ENCODE measurements at places on chromosomes 7 and 10. TPM values are rescaled to one million over a fixed set of nuclear protein-coding genes. Genes with fewer than 3 reads are reported as not detected.

GRCh38 chr10:31288962-31289361, 30.1 kb upstream of the ZEB1 start:
- DNase-seq = no peak
- H3K4me1 ChIP-seq = peaks cover 5% of the 10 kb centered on the region
- H3K4me3 ChIP-seq = no peak overlapping the region

DNA sequence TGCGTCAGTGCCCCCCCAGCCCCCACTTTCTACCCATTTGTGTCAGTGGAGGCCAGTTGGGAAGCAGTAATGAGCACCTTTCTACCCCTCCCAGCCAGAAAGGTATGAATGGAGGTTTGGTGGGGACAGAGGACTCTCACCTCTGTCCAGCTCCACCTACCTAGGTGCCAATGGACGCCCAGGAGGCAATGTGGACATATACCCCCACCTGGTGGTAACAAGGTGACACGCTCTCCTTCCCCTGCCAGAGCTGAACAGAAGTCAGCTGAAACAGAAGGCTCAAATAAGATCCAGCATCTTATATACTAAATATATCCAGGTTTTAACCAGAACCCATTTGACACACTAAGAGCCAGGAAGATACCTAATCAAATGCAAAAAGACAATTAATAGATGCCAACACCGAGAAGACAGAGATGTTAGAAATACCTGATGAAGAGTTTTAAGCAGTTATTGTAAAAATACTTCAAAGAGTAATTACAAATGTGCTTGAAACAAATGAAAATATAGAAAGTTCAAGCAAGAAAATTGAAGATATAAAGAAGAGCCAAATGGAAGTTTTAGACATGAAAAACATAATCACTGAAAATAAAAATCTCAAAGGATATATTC, 18.4 kb upstream of the SORCS3 start:
- no peak overlapping the region for H3K4me3 ChIP-seq
- no peaks in the 10 kb centered on the region for H3K36me3 ChIP-seq
- peaks cover 2% of the 10 kb centered on the region for H3K27me3 ChIP-seq

- no peak overlapping the region for H3K27ac ChIP-seq
- no peaks in the 10 kb centered on the region for H3K36me3 ChIP-seq
- no peak overlapping the region for H3K4me3 ChIP-seq
Observed at GRCh38 chr10:48489099-48489498, 115.8 kb downstream of the ARHGAP22 start.

GRCh38 chr10:58653139-58653538, 140.5 kb downstream of the BICC1 start:
- H3K27ac ChIP-seq = no peak overlapping the region
- H3K27me3 ChIP-seq = no peaks in the 10 kb centered on the region
- H3K36me3 ChIP-seq = no peaks in the 10 kb centered on the region
- DNase-seq = no peak
- peaks cover 18% of the 10 kb centered on the region for H3K4me1 ChIP-seq

DNA sequence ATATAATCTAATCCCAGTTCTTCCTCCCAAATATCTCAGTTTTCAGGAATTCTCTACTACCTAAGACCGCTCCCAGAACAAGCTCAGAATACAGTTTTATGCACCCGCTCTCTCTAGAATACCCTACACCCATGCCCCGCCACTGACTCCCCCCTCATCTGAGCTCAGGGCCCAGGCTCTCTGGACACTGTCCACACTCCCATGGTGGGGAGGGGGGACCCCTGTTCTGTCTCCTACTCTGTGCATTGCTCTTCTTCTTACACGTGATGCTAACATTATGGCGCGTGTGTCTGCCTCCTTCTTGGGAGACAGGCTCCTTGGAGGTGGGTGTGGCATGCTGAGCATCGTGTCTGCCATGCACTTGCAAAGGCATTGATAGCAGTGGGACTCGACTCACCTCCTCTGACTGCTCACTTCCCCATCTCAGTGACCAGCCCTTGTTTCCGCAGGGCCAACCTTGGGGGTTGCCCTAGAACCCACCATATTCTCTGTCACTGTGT, 127.9 kb downstream of the TCERG1L start:
- peaks cover 68% of the 10 kb centered on the region for H3K36me3 ChIP-seq
- no peak for DNase-seq
- H3K4me1 ChIP-seq = no peaks in the 10 kb centered on the region
- H3K27ac ChIP-seq = no peak overlapping the region
- H3K4me3 ChIP-seq = no peak overlapping the region

GRCh38 chr7:139731802-139732470, 45.9 kb downstream of the HIPK2 start:
- peak overlapping the region; percentile 21 for H3K27ac ChIP-seq
- H3K27me3 ChIP-seq = no peaks in the 10 kb centered on the region
- peaks cover 3% of the 10 kb centered on the region for H3K36me3 ChIP-seq
- H3K4me3 ChIP-seq = no peak overlapping the region
- DNase-seq = no peak

LRRC18 gene
- not detected for total RNA-seq

BLOC1S2 gene
- 54.1 TPM for total RNA-seq

GPR37 gene
- 20.4 TPM for total RNA-seq
